Mesenchymal stem cell (in vitro differentiated cells and primary cell): ENCODE measurements at places on chromosomes 4 and X.

GRCh38 chrX:18426004-18426320 lies 554 bp downstream of the CDKL5 start:
- DNase-seq, result no peak

- no peak for DNase-seq
Measured at GRCh38 chrX:10906866-10907265, 204.3 kb upstream of the HCCS start.

DNA sequence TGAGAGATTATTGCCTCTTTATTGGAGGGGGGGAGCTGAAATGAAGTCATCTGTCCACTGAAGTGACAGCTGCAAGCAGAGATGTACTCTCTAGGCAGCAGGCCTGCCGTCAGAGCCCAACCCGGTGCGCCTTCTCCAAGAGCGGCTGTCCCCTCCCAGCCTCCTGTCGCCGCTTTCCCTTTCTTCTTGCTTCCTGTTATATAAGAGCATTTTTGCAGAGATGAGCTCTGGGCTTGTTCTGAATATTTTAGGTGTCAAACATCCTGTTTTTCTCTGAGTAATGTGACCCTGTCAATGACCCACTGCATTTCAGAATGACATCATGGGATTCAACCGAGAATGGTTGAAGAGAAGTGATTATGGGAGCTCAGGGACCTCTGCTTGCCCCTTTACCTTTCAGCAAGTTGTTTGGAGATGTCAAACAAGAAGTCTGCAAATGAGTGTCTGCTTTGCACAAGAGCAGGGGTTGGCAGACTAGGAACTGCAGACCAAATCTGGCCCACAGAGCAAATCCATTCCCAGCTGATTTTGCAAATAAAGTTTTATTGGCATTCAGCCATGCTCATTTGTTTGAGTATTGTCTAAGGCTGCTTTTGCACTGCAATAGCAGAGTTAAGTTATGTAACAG lies 79.9 kb downstream of the SLC9A6 start:
- peak; percentile 77 for DNase-seq

DNA sequence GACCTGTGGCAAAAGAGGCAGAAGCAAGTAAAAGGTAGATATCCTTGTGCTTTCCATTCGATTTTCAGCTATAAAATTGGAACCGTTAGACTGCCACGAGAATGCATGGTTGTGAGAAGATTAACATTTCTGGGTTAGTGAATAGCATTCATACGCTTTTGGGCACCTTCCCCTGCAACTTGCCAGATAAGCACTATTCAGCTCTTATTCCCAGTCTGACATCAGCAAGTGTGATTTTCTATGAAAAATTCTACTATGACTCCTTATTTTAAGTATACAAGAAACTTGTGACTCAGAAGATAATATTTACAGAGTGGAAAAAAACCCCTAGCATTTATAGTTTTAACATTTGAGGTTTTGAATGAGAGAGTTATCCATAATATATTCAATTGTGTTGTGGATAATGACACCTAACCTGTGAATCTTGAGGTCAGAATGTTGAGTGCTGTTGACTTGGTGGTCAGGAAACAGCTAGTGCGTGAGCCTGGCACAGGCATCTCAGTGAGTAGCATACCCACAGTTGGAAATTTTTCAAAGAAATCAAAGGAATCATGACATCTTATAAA lies 3.9 kb downstream of the FGB start:
- DNase-seq, result no peak

DNA sequence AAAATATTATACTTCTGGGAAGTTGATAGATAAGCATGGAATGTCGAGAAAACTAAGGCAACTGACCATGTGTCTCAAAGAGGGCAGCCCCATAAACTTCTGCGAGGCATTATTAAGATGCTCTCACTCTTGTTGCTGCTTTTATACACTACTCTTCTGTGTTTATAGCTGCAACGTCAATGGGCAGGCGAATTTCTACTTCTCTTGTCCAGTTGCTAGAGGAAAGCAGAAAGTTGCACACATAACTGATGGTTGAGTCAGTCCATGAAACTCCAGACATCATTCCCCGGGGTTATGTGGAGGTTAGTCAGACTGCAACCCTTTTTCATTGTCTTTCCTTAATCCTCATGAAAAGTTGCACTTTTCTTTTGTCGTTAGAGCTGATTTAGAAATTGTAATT lies 39.8 kb downstream of the VCX3B start:
- DNase-seq, result peak; percentile 5

DNA sequence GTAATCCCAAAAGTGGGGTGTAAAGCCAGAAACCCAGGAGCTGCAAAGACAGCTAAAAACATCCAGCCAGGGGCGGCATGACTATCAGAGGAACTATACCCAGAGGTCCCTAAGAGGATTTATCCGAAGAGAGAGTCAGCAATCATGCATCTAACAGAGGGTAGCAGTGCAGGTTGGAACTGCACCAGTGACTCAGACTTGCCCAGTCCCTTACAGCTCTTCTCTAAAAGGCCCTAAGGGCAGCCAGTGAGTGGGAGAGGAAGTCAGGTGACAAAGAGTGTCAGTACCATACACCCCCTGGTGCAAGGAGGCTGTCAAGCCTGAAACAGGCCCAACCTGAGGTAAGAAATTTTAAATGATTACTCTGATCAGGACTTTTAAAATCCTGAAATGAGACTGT lies 88.1 kb downstream of the CAMK2D start:
- peak; percentile 29 for DNase-seq

DNA sequence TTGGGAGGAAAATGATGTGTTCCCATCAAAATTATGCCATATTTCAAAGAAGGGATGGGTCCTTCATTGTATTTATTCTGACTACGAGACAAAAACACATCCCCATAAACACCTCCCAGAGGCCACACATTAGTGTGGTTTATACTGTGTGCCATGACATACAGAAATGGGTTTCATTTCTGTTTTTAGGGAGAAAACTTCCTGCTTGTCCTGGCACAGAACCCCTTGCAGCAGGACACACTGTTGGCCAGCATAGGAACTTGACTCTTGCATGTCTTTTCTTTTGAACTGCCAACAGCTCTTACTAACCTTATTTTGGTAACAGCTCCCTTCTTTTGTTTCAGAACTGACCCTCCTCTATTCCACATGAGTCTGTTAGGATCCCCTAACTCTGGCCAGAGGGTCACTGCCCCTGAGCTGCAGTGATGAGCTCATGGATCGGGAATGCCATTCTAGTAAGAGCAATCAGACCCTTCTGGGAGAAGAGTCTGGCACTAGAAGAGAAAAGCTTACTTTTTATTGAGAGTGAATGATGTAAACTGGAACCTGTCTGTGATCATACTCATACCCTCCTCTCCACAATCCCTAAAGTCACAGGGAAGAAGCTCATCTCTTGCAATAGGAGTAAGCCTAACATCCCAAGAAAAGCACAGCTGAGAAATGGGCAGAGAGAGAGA lies 86.4 kb downstream of the SMIM20 start:
- DNase-seq, result peak; percentile 9

- DNase-seq, result peak; percentile 67
Measured at GRCh38 chr4:7805533-7806337, 133.9 kb downstream of the AFAP1 start.

DNA sequence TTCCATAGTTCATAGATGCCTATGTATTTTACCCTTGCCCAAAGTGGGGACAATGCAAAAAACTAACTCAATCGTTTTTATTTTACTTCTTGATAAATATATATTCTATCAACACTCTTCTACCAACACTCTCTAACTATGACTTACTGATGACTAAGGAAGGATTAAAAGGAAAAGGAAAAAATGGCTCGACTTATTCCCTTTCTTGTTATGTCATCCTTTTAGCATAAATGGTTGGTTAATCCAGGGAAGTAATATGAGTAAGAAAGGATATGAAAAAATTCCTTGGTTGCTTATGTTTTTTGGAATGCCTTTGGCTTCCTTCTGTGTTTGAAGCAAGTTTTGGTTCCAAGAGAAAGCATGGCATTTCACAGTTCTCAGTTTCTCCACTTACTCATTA lies 1087.1 kb downstream of the C4orf33 start:
- DNase-seq, result no peak

DNA sequence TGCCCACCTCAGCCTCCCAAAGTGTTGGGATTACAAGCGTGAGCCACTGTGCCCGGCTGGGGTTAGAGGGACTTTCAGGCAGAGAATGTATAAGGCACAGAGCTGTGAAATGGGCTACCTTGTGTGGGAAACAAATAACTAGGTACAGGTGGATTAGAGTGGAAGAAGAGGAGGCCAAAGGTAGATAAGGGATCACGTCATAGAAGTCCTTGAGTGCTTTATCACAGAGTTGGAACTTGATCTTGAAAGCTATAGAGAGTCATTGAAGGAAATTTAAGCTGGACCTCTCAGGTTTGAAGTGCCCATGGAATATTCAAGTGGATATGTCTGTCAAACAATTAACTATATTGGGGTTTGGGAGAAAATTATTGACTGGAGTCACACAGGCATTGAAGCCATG lies 8.4 kb downstream of the N4BP2 start:
- DNase-seq, result no peak

GRCh38 chr4:2712261-2712842 lies 43.8 kb downstream of the TNIP2 start:
- peak; percentile 20 for DNase-seq

DNA sequence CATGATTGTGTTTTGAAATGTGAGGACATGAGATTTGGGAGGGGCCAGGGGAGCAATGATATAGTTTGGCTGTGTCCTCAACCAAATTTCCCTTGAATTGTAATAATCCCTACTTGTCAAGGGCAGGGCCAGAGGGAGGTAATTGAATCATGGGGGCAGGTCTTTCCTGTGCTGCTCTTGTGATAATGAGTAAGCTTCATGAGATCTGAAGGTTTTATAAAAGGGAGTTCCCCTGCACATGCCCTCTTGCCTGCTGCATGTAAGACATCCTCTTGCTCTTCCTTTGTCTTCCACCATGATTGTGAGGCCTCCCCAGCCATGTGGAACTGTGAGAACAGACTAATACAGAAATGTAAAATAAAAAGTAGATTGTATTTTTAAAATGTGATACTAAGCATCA lies 1294.9 kb downstream of the ADGRL3 start:
- no peak for DNase-seq

GRCh38 chrX:113522814-113523213 lies 682.2 kb upstream of the AMOT start:
- no peak for DNase-seq

DNA sequence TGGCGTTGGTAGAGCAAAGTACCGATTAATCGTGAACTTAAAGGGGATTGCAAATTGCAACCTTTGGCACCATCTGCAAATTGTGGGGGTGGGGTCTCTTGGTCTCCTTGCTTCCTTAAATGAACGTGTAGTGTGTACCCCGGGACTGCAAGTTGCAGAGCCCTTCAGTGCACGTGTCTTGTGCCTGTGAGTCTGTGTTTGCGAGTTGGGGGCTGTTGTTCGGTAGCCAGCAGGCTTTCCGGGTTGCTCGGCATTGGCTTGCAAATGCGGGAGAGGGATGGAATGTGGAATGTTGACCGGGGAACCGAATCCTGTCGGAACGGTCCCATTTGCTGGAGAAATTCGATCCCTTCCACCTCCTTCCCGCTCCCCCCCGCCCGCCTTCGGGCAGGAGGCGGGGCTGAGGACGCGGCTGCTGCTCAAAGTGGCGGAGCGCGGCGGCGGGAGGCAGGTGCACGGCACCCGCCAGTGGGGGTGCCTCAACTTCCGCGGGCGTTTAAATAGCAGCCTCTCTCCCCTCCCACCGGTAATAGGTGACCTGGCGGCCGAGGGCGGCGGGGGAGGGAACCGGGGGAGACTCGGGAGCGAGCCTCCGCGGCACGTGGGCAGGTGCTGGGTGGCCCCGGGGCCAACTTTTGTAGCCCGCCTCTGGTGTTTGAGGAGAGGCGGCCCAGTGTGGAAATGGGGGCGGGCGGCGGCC lies 1.5 kb downstream of the JADE1 start:
- peak; percentile 82 for DNase-seq

GRCh38 chrX:140343226-140343868 lies 161.5 kb downstream of the SOX3 start:
- no peak for DNase-seq

DNA sequence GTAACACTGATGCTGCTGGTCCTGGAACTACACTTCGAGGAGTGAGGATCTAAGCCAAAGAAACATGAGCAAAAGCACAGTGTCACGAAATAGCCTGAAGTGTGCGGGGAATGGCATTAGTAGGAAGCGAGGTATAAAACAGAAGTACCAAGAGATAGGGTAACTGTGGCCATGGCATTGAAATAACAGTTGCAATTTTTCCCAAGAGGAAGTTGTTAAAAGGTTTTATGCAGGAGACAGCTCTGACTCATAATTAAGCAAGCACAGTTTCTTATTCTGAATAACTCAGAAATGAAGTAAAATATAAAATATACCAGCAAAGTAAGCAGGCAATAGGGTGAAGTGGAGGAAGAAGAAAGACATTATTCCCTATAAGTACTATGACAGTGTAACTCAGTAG lies 90.3 kb upstream of the TMEM150C start:
- DNase-seq, result no peak

DNA sequence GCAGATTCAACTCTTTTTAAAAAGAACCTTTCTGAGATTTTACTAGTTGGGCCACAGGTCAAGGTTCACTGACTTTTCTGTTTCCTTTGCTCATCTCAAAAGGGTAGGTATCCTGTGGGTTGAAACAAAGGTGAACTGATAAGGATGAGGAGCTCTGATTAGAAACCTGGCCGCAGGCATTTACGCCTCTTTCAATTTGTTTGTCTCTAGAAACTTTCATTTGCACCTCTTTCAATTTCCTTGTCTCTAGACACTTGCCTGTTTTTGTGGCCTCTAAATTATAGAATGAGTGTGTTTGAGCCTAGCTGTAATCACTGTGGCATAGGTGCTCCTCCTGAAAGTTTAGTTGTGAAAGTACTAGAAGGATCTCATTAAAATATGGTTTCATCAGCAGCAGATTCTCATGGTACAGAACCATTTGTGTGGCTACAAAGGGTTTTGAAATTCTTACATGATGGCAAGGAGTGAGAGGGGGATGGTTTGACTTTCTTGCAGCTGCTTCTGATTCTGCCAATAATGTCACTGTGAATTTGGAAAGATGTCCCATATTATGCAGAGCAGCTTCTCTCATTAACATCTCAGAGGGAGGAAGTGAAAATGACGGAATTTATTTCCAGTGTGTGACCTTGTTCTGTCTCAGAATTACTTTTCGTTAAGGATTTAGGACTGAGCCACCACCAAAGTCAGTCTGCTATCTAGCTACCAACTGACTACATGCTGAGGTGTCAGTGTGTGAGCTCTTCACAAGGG lies 142.2 kb downstream of the SH2D1A start:
- no peak for DNase-seq
